Esophagus squamous epithelium (tissue), 5 donors: ENCODE measurements at places on chromosomes 6 and 20.

- DNase-seq: no peak
These were observed 18.0 kb upstream of the PREX1 start for GRCh38 chr20:48845721-48846306.

DNA sequence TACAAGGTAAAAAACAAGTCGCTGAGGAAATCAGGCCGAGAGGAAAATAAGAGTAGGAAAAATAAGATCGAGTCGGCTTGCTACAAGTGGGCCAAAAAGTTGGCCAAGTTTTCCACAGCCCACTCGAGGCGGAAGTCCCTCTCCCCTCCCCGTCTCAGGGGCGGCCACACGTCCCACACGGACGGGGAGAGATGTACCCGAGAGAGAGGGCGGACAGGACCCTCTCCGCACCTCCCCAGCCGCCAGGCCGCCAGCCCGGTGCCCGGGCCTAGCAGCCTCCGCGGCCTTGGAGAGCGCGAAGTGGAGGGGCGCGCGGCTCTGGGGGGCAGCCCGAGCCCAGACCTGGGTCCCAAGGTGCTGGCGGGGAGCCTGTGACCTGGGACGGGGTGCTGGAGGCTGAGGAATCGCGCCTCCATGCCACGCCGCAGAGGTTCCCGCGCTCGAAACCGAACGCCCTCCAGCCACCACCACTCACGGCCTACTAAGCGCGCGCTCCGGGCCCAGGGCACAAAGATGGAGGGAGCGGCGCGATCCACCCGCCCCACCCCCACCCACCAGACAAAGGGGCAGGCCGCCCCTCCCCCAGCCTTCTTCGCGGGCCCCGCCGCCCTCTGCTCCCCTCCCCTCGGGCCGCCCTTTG lies 1.9 kb upstream of the HMGA1 start:
- DNase-seq: no peak

DNA sequence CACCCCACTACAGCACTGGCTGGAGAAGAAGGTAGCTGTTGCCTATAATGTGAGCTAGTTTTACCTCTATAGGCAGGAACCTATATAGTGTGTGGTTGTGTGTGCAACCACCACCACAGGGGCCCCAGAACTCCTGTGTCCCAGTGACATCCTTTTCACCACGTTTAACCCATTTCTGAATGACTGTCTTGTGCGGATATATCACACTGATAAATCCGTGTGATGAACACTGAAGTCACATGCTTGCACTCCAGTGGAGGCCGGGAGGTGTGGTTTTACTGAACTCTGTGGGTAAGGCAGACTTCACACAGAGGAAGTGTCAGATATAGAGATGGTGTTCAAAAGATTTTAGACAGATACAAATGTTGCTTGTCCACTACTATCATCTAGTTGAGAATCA lies 32.5 kb downstream of the SDHAF4 start:
- DNase-seq: no peak

DNA sequence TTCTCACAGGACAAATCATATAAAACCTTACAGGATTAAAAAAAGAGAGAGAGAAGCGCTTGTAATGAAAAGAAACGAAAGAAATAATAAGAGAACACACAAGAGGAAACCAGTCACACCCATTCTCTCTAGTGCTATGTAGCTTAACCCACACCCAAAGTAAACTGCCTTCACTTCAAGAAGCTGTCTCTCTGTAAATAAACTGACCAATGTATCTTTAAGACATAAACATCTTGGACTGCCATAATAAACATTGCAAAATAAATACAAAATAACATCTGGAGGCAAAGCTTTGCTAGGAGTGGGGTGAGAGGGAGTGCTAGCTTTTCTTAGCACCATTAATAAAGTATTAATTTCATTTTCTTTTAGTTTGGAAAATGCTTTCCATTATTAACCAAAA lies 61.6 kb upstream of the RNF146 start:
- no peak for DNase-seq

DNA sequence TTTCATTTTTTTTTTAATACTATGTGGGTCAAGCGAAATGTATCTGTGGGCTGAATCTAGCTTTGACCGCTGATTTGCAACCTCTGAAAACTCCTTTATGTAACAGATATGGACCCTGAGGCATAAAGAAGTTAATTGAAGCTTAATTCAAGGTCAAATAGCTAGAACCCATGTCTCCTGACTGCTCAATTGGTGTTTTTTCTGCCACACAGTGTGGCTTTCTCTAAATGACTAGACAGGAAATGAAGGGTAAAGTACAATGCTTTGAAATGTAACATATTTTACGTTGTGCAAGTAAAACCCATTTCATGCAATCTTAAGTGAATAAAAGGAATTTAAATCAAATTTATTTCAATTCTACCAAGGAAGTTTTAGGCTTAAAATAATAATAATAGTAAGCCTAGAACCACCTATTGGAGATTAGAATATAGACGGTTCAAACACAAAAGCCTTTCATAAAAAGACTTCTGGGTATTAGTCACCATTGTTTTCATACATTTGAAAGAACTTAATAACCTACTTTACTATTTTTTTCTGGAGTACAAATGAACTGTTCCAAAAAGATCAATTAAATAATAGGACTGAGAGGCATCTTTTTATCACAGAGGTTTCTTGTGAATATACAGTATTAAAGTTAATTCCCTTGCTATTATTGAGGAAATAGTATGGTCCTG lies 279.8 kb downstream of the EPHA7 start:
- DNase-seq: no peak

GRCh38 chr6:28124971-28125353 lies 553 bp downstream of the ZSCAN16 start:
- DNase-seq: no peak

- DNase-seq: no peak
These were observed 14.4 kb upstream of the SLC16A10 start for GRCh38 chr6:111072801-111073360.

DNA sequence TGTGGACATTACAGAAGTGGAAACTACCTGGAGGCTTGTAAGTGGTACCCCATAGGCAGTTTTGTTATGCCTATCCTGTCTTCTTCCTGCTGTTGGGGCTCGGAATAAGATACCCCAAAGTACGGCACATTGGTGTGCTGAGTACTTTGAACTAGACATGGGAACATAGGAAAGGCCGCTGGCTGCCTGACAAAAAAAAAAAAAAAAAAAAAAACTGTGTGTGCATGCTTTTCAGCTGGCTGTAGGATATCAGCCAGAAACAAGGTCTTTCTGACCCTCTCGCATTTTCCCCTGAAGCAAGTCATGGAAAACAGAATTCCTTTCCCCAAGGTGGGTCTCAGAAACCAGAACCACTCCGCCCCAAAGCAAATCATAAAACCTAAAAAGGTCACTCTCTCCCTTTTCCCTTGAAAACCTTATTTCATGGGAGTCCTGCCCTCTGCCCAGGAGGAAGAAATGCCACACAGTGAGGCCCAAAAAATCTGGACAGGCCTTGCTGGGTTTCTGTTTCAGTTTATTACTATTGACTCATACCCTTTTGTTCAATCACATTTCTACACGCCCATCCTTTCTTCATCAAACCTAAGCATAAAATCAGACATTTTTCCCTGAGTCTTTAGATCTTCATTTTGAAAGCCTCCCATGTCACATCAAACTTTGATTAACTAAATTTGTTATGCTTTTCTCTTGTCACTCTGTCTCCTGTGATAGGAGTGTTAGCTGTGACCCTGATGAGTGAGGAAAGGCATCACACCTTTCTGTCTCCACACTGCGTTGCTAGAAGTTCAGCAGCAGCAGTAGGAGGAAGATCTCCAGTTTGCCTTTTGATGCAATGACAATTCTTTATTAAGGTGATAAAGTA lies 17.2 kb downstream of the SLC2A12 start:
- no peak for DNase-seq

DNA sequence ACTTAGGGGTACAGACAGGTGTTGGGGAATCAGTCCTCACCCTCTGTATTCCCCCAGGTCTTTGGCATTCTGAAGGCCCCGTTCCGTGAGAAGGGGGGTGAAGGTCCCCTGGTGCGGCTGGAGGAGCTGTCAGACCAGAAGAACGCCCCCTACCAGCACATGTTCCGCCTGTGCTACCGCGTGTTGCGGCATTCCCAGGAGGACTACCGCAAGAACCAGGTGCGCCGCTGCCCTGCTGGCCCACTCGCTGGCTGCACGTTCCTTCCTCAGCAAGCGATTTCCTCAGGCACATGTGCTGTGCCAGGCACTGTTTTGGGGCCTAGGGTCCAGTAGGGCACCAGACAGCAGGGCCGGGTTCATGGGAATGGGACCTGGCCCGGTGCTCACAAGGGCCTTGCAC lies 44.4 kb downstream of the UQCC2 start:
- no peak for DNase-seq

- no peak for DNase-seq
These were observed 204.7 kb upstream of the ARG1 start for GRCh38 chr6:131368198-131368911.

DNA sequence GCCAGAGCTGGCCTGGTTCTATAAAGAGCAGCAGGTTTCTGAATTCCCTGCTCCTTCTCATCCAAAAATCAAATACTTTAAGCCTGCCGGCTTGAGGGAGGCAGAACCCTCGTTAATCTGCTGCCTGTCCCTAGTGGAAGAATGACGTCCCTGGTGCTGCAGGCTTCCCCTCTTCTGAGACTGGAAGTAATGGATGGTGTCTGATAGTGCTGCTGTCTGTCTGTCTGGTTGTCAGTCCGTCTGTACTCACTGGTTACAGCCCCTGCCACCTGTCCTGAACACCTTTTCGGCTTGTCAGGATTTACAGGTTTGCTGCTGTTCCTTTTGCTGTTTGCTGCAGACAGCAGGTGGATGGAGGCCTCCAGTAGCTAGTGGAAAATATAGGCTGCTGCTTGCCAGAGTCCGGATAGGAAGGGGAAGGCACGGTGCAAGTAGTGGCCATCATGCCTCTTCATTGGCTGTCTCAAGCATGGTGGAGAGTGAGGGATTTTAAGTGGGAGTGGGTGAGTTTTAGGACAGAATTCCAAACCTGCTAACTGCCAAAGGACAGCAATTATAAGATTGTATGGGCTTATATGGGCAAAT lies 2.5 kb downstream of the RIMS1 start:
- DNase-seq: no peak

DNA sequence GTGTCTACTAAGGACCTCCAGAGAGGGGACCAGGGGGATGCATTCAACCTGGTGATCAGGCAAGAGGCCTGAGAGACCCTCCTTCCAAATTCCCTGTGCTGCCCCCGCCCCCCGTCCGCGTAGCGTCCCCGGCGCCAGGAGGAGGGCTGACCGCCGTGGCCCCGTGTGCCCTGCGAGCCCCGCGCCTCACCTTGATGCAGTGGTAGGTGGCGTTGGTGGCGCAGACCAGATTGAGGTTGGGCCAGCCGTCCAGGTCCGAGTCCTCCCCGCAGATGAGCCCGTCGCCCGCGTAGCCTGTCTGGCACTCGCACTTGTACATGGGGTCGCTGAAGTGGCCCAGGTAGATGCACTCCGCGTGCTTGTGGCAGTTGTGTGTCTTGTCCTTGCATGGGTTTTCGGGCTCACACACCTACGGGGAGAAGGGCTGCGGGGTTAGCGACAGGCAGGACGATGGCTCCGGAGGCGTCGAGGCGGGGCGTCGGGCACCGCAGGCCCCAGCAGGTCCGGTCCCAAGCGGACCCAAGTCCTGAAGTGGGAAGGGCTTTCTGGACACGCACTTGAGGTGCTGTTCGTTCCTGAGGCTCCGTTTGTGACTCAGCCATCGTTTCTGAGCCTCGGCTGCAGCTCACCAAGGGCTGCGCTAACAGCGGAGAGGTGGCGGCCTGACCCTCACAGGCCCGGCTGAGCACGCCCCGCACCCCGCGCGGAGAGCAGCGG lies 21.7 kb downstream of the THBS2 start:
- no peak for DNase-seq

- no peak for DNase-seq
These were observed 129.1 kb downstream of the IMPG1 start for GRCh38 chr6:75943381-75943780.

DNA sequence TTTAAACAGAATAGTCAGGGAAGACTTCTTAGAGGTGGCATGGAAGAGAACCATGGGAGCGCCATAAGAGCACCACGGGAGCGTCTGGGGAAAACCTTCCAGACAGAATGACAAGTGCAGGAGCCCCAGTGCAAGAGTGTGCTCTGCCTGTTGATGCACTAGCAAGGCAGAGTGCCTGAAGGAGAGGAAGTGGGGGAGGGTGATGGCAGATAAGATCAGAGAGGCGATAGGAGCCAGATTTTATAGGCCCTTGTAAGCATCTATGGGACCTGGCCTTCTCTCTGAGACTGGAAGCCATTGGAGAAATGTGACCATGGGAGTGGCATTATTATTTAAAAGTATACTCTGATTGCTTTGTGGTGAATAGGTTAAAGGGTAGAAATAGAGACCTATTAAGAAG lies 13.1 kb downstream of the FUCA2 start:
- no peak for DNase-seq

DNA sequence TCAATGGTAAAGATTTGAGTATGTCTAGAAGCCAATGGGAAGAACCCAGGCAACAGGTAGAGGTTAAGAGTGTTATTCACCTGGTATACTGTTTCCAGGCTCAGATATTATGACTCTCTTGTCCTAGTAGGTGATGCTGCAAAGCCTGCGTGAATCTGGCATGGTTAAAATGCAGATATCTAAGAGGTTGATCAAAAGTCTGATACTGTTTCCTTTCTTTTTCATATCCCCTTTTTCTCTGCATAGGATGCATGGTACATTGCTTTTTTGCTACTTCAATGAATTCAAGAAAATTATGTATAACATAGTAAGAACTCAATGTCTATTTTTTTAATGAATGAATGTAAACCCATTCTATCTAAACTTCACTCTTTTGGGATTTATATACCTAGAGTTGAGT lies 284.3 kb upstream of the KHDRBS2 start:
- no peak for DNase-seq

- DNase-seq: no peak
These were observed 25.3 kb downstream of the SNX5 start for GRCh38 chr20:17943343-17943742.

- DNase-seq: no peak
These were observed at the start of gene GMEB2 for GRCh38 chr20:63626424-63627128. GMEB2 (minus strand) TSS chr20:63627101; CDS start chr20:63619397, 7,704 bp downstream.

DNA sequence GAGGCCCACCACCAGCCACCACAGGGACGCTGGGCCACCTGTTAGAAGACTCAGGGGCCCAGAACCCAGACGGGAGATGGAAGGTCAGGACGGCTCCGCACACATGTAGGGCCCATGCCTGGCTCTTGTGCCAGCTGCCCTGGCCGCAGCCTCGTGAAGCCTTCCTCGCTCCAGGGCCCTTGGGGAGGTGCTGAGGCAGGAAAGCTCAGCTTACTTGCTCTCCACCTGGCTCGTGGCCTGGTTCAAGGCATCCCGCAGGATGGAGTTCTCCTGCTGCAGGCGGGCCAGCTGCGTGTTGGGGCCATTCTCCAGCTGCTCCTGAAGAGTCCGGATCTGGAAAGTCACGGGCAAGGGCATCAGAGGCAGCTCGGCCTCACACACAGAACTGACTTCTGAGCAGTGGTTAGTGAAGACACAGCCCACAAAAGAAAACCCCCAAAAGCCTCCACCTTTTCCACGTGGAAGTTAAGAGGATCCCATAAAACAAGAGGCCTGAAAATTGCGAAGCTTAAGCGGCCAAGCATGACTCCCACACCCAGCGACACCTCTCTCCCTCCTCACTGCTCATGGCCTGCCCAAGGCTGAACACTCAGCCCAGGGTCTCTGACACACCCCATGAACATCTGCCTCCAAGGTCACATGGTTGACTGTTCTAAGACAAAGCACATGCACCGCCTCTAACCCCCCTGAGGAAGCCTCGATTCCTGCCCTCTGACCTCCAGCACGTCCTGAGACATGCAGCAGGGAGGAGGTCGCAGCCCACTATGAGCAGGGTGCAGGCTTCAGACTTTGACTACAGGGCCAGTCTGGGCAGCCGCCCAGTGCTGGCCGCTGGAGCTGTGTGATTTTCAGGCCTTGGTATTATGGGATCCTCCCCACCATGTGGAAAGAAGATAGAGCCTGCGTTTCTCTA lies 46.5 kb downstream of the RRBP1 start:
- no peak for DNase-seq

- DNase-seq: no peak
These were observed at the start of the genes DUSP15 and TTLL9 for GRCh38 chr20:31869942-31870725. DUSP15 (minus strand) TSS chr20:31870527; CDS start chr20:31870337, 190 bp downstream. TTLL9 (plus strand) TSS chr20:31870634; CDS start chr20:31871127, 493 bp downstream.
